A549 treated with GW870086 at 1 μM for 4 hours (cell line): ENCODE measurements at places on chromosomes 16 and 17. TPM values are rescaled to one million over a fixed set of nuclear protein-coding genes. Genes with fewer than 3 reads are reported as not detected.

Gene KRTAP4-5
- total RNA-seq, result not detected in 5 replicates

Gene ABCC3
- total RNA-seq, result 116 to 158 TPM (median 140 TPM) in 5 replicates

Gene WNT9B
- not detected in 5 replicates for total RNA-seq

Gene CWC25
- total RNA-seq, result 20.5 to 24.6 TPM (median 21.7 TPM) in 5 replicates

Gene C16orf46
- total RNA-seq, result 0.41 to 1.5 TPM (median 1.1 TPM) in 5 replicates

Gene NT5M
- 7.6 to 12.0 TPM (median 10.2 TPM) in 5 replicates for total RNA-seq

Gene HOXB6
- total RNA-seq, result 3.5 to 6.3 TPM (median 5.4 TPM) in 5 replicates

Gene CDRT15L2
- not detected in 5 replicates for total RNA-seq

Gene TP53TG3C
- total RNA-seq, result 0.18 to 0.79 TPM (median 0.26 TPM) in 5 replicates

Gene NSMCE1
- 55.8 to 64.7 TPM (median 58.7 TPM) in 5 replicates for total RNA-seq

Gene PPP1R9B
- 39.3 to 55.0 TPM (median 50.7 TPM) in 5 replicates for total RNA-seq

Gene HSF4
- 11.9 to 16.5 TPM (median 13.2 TPM) in 5 replicates for total RNA-seq

Gene SRRM2
- total RNA-seq, result 305 to 408 TPM (median 384 TPM) in 5 replicates

Gene TEX19
- total RNA-seq, result 0.37 to 0.51 TPM (median 0.45 TPM) in 5 replicates

Gene TRIM25
- 60.3 to 66.6 TPM (median 65.0 TPM) in 5 replicates for total RNA-seq

Gene CRAMP1
- total RNA-seq, result 11.8 to 17.6 TPM (median 16.9 TPM) in 5 replicates

Gene DHRS7C
- not detected in 5 replicates for total RNA-seq

Gene GCGR
- 0.15 to 0.67 TPM (median 0.54 TPM) in 5 replicates for total RNA-seq

Gene EVPLL
- not detected in 5 replicates for total RNA-seq

Gene SLC22A31
- total RNA-seq, result 1.1 to 1.9 TPM (median 1.3 TPM) in 5 replicates

Gene CALB2
- 4.7 to 7.7 TPM (median 5.8 TPM) in 5 replicates for total RNA-seq

Gene DBNDD1
- total RNA-seq, result 45.5 to 65.7 TPM (median 58.6 TPM) in 5 replicates

Gene CD300E
- total RNA-seq, result not detected in 5 replicates
